Left lung (tissue), 14 donors: ENCODE measurements at places on chromosomes 13 and 19.

GRCh38 chr19:44728178-44728577, 20.3 kb upstream of the BCL3 start:
- no peak for DNase-seq

- DNase-seq, result no peak
Measured at GRCh38 chr19:57813919-57814504, 701 bp downstream of the ZNF552 start.

DNA sequence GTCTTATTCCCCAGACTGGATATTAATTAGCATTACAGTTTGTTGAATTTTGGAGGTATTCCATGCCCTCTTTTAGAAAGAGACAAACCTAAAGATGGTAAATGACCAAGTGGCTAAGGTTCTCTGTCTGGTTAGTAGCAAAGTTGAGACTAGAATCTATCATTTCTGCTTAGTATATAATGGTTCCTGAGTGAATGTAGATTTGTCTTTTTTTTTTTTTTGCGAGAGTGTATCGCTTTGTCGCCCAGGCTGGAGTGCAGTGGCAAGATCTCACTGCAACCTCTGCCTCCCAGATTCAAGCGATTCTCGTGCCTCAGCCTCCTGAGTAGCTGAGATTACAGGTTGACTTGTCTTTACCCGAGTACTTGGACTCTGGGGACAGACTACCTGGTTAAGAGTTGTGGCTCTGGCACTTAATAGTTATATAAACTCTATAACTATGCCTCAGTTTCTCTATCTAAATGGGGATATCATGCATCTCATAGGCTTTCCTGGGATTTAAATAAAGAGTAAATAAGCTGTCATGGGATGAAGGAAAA, 2.7 kb downstream of the NAA16 start:
- no peak for DNase-seq

- no peak for DNase-seq
Measured at GRCh38 chr13:107348925-107349324, 781.0 kb upstream of the ARGLU1 start.

- peak; percentile 73 for DNase-seq
Measured at GRCh38 chr19:18879579-18880373, 16.2 kb downstream of the CERS1 start.

DNA sequence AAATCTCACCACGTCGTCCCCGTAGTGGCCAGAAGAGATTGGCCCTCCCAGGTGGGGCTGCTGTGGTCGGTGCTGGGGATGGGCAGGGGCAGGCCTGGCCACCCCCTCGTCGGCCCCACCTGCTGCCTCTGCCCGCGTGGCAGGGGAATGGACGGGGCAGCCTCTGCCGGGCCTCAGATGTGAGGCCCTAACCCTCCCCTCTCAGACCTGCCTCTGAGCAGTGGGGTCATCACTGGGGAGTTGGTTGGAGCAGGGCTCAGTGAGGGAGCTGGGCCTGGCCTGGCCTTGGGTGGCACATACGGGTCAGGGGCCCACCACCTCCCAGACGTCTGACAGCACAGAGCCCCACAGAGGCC, 41.5 kb downstream of the MCF2L start:
- no peak for DNase-seq

DNA sequence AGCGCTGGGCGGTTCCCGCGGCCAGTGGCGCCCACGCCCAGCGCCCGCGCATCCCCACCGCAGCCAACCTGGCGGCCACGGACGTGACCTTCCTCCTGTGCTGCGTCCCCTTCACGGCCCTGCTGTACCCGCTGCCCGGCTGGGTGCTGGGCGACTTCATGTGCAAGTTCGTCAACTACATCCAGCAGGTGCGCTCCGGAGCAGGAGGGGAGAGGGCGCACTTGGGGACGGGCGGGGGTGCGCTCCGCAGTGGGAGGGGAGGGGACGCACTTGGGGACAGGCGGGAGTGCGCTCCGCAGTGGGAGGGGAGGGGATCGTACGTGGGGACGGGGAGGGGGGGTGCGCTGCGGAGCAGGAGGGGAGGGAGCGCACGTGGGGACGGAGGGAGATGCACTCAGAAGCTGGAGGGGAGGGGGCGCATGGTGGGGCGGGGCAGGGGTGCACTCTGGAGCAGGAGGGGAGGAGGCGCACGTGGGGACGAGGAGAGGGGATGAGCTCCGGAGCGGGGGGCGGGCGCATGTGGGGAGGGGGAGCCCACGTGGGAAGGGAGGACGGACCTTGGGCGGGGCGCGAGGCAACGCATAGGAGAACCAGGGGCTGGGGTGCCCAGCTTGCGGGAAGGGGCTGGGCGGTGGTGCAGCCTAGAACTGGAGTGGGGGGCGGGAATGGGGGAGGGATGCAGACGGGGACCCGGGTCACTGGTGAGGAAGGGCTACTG, 1.5 kb downstream of the KISS1R start:
- DNase-seq, result no peak

- no peak for DNase-seq
Measured at GRCh38 chr13:26977541-26977940, 194.1 kb downstream of the USP12 start.

- DNase-seq, result no peak
Measured at GRCh38 chr19:4717191-4717965, 6.3 kb downstream of the DPP9 start.

DNA sequence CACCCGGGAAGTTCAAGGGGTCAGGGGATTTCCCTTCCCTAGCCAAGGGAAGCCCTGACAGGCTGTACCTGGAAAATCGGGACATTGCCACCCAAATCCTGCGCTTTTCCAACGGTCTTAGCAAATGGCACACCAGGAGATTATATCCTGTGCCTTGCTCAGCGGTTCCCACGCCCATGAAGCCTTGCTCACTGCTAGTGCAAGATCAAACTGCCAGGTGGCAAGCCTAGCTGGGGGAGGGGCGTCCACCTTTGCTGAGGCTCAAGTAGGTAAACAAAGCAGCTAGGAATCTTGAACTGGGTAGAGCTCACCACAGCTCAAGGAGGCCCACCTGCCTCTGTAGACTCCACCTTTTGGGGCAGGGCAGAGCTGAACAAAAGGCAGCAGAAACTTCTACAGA, 1794.5 kb downstream of the PCDH9 start:
- DNase-seq, result no peak

GRCh38 chr13:100883453-100883852, 208.9 kb upstream of the TMTC4 start:
- no peak for DNase-seq

DNA sequence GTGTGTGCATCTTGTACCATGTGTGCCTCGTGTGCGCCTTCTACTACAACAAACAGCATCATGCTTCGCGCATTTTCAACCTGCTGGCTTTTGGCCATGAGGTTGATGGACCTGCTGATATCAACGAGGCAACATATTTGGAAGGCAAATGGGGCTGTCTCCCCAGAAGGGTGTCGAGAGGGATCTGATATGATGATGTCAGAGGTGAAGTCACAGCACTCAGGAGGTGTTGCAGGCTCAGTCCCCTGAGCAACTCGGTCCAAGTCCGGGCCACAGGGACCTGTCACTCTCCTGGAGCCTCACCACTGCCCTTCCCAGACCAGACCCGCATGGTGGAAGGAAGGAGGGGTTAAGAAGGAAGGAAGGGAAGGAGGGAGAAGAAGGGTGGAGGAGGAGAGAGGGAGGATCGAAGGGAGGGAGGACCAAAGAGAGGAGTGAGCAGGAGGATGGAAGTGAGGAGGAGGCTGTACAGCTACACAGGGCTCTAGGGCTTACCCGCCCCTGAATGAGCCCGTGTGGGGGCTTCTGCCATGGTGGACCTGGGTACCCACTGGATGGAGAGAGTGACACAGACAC, 6.7 kb upstream of the C13orf46 start:
- DNase-seq, result no peak

GRCh38 chr19:45322744-45323281, at the start of gene CKM:
Gene CKM (minus strand): TSS chr19:45322875. CDS start chr19:45319713, 3,162 bp downstream.
- DNase-seq, result no peak

DNA sequence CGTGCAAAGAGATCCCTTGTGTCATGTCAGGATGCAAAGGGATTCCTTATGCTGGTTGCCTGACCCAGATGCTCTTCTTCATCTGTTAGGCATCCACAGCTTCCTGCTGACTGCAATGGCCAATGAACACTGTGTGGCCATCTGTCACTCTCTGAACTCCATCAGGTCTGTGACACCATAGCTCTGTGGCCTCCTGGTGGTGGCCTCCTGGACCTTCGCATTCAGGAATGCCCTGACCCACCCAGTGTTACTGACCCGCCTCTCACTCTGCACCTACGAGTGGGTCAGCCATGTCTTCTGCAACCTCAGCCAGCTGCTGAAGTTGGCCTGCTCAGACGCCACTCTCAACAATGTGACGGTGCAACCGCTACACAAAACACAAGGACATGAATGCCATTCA, 23.9 kb upstream of the TPM4 start:
- no peak for DNase-seq

DNA sequence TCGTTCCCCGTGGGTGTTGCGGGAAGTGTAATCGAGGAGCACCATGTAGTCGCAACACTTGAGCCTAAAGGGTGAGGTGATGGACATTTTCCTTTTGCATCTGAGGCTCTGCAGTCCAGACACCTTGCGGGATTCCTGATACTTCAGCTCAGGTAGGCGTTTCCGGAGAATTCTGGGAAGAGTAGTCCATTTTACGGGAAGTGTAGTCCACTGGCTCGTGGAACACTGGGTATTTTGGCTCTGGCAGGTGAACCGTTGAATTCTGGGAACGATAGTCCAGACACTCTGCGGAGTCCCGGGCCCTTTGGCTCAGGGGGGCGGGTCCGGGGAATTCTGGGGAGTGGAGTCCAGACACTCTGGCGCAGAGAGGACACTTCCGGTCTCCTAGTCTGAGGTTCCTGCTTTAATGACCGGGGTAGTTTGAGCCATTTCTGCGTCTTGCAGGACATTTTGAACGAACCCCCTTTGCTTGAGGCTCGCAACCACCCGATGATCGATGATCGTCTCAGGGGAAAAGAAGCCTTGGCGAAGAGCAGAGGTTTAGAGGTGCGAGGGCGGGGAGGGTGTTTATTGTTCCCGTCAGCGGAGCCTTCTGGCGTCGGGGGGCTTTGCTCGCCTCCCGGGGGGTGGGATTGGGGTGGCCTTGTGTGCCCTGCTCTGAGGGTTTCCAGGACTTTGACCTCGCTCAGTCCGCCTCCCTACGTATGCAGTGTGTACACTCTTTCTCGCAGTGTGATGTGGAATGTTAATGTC, at the start of gene ZNF223:
TSS of gene ZNF223 (plus strand) at position 387 of the 753 bp plus-strand sequence. CDS start 3,141 bp downstream, outside the sequence.
- DNase-seq, result peak; percentile 96

- peak; percentile 49 for DNase-seq
Measured at GRCh38 chr13:113526466-113527220, 36.1 kb upstream of the DCUN1D2 start.
